ENCODE measurements at places on chromosomes 1 and 21. TPM values are rescaled to one million over a fixed set of nuclear protein-coding genes. Genes with fewer than 3 reads are reported as not detected.

Gene MYOM3
- total RNA-seq: 1.5 TPM

Gene TMPRSS2
- total RNA-seq: not detected

Gene ARHGEF10L
- 6.7 TPM for total RNA-seq

Gene SH2D1B
- 0.10 TPM for total RNA-seq

Gene SZT2
- total RNA-seq: 11.7 TPM

Gene CELSR2
- 1.5 TPM for total RNA-seq

DNA sequence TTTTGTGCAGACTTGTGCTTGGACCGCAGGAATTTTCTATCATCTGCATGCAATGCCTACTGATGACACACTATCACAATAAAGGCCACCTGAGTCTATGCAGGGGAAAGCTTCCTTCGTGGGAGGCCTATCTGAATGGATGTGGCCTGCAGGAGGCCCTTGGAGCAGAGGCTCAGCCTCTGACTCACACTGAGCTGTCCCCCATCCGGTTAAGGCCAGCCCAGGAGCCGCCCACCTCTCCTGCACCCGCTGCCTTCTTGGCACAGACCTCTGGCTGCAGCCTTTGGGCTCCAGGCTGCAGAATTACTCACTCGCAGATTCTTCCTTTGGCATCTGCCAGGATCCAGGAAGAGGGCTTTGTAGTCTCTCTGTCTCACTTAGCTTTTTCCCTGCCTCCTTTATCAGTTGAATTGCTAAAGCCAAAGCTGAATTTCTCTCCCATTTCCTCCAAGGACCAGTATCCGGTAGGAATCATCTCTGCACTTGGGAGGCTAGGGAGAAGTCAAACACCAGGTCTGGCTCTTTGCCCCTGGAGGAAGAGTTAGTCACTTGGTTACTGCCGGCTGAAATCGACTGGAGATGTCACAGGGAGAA is 65.1 kb upstream of the JUN start:
- peak; percentile 100 for DNase-seq

GRCh38 chr1:50447961-50448360 is 24.7 kb upstream of the DMRTA2 start:
- DNase-seq: no peak

DNA sequence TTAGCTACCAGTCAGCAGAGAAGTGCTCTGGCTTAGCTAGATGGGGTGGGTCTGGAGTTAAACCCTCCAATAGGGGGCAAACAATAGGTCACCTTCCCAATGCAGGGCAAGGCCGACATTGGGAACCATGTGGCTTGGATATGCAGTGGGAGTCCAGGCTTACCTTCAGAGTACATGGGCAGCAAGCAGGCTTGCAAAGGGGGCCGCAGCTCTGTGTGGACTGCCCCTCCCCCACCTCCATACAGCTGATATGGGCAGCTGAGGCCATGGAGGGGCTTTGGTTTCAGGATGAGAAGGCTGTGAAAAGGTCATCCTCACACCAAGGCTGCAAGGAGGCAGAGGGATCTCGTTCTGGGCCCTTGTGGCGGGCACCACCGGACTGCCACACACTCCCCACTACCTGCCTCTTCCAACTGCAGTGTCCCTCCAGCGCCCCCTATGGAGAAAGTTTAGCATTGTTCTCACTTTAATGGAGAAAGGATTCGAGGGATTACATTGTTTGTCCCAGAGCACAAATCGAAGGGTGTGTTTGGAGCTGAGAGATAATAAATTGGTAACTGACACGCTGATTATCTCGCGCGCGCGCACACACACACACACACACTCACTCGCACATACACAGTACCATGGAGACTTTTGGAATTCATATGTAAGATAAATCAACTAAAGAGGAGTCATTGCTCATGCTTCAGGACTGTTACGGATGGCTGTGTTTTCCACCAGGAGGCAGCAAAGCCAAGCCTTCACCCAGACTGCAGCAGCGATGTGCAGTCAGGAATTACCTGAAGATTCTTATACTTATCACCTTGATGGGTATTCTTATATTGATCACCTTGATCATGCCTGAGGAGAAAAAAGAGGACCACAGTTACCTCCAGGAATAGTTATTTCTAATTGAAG is 7.0 kb upstream of the SMCP start:
- peak; percentile 58 for DNase-seq

DNA sequence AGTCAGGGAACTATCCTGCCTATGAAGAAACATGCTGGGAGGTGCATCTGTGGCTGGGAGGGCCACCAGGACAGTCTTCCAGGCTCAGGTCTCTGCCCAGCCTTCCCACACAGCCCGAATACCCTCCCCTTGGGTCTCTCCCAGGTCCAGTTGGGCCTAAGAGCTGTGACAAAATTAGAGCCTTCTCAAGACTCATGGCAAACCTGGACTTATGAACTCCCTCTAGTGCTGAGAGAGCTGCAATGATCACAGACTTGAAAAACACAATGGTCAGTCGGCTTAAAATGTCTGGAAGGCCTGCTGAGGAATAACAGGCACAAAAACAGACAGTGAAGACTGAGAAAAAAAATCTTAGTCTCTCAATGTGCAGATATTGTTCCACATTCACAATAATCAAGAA is 325.1 kb downstream of the BRINP2 start:
- no peak for DNase-seq

All from HT1080 (cell line).